HuH-7 (cell line): ENCODE measurements at places on chromosomes 4 and X.

- no peak for DNase-seq
Observed at GRCh38 chrX:48523682-48524081, 2.1 kb downstream of the EBP start.

GRCh38 chr4:72358483-72358882 lies 210.5 kb downstream of the ADAMTS3 start:
- no peak for DNase-seq

DNA sequence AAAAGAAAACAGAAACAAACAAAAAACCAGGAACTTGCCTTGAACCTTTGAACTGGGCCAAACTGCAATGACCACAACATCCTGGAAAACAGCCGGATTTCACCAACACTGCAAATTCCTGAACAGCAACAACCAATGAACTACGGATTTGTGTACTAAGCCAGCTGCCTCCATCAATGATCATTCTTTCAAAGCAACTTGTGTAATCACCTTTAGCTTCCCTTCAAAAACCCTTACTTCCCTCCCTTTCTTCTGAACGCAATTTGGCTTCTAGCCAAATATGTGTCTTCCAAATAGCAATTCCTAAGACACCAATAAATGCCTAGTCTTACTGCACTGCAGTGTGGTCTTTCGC lies 98.5 kb upstream of the FAM47C start:
- DNase-seq, result no peak

DNA sequence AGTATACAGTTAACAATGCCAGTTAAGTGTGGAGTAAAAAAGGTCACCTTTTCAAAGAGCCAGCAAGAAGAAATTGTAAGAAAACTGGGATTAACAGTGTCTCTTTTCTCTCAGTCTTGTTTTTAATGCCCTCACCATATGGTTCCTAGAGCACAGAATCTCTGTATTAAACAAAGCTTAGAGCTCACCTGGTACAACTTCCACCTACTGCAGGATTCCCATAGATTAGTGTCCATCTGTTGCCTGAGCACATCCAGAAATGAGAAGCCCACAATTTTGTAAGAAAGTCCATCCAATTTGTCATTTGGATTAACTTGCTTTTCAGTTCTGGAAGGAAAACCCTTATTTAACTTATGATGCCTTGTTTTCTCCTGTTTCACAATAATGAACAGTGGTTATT lies 1037.1 kb downstream of the STPG2 start:
- DNase-seq, result no peak

DNA sequence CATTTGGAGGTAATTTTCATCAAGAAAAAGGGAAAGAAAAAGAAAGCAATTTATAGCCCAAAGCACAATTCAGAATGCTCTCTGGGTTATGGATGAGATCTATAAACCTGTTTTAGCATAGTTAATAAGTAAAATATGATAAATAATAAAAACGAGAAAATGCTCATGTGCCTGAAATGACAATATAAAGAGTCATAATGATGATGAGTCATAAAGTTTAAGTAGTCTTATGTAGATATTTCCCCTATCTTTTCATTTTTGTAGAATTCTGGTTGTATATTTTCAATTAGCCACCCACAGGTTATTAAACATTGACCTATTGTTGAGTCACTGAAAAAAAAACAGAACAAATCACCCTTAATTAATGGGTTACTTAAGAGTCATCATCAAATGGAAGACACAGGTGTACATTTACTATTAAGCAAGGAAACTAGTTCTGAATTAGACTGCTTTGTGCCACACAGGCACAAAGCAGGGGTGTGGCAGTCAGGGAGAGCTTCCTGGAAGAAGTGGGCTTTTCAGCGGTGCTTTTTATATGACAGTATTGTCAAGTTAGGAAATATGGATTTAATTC lies 29.3 kb downstream of the BEND4 start:
- DNase-seq, result no peak
